SW480 (cell line): ENCODE measurements at places on chromosomes 5 and 9.

GRCh38 chr5:60993875-60994571 lies 49.0 kb downstream of the NDUFAF2 start:
- no peak for DNase-seq

DNA sequence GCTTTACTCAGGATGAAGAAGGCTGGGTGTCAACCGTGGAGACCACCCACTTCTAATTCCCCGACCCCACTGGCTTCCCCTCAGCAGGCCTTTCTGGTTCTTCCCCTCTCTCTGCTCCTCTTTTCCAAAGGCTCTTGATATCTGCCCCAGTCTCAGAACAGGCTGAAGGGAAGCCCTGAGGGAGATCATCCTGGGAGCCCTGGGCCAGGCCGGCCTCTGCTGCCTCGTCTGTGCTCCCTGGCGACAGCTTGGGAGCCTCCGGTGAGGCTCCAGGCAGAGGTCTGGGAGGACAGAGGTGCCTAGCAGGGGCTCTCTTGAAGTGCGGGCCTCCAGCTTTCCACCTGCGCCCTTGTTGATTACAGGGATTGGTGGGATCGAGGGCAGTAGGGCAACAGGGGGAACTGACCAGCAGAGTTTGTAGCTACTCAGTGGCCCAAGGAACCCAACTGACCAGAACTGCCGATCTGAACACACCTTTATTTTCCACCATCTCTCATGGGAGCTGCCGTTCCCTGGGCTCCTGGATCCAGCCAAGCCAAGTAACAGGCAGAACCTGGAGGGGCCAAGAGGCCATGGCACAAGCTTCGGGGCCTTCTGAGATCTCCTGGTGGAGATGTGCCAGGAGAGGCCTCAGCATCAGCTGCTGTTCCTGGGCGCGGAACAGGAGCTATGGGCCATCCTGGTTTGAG lies 198.5 kb downstream of the CACNA1B start:
- no peak for DNase-seq

DNA sequence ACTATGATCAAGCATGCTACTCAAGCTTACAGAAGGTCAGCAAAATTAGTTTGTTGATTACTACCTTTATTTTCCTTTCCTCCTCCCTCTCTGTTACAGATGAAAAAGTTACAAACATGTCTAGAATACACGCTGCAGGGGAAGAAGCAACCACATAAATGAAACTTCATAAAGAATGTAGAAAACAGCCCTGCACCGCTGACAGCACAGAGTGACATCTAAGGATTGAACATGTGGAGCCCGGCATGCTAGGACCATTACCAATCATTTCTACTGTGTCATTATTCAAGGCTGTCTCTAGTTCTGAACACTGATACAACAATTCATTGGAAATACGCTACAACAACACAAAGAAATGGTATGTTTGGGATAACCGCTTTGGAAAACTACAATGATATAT lies 261.1 kb downstream of the MLLT3 start:
- DNase-seq, result no peak

- DNase-seq, result no peak
Observed at GRCh38 chr5:151067632-151068432, 13.0 kb downstream of the TNIP1 start.

GRCh38 chr5:57725658-57726504 lies 243.3 kb upstream of the ACTBL2 start:
- no peak for DNase-seq
